ENCODE measurements at places on chromosomes 3 and 15. TPM values are rescaled to one million over a fixed set of nuclear protein-coding genes. Genes with fewer than 3 reads are reported as not detected.
A peak's percentile ranks its signal among the peaks of the same experiment; 100 is the strongest.

DNA sequence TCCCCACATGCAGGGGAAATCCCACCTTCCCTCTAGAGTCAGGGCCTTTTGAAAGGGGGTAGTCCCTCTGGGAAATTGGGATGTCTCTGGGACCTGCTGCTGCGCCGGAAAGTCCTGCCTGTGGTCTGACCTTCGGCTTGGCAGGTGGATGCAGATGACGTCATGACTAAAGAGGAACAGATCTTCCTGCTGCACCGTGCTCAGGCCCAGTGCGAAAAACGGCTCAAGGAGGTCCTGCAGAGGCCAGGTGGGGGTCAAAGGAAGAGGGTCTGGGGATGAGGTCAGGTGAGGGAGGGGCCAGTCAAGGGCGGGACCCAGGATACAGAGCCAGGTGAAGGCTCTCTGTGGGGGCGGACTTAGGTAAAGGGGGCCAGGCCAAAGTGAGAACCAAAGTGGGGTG is 16.2 kb downstream of the PTH1R start:
- no peak for DNase-seq

- DNase-seq: no peak
These were observed 42.5 kb upstream of the UBE3A start for GRCh38 chr15:25481208-25481859.

- peak; percentile 46 for DNase-seq
These were observed 55.0 kb downstream of the GOLIM4 start for GRCh38 chr3:168040607-168041208.

The ELL3 gene
- total RNA-seq: not detected

DNA sequence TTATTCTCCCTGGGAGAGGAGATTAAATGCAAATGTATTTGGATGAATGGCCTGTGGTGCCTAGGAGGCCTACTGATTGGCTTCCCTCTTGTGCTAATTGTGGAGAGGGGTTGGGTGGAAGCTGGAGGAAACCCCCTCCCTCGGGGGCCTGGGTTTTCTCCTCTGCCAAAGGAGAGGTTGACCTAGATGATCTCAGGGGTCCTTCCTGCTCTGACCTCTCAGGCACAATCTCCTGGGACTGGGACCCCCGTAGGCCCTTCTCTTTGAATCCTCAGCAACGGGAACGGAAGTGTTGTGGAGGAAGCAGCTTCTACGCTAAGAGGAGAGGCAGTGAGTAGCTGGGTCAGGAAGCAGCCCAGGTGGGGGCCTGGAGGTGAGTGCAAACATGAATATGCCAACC is 40.5 kb upstream of the MAGEF1 start:
- DNase-seq: no peak

DNA sequence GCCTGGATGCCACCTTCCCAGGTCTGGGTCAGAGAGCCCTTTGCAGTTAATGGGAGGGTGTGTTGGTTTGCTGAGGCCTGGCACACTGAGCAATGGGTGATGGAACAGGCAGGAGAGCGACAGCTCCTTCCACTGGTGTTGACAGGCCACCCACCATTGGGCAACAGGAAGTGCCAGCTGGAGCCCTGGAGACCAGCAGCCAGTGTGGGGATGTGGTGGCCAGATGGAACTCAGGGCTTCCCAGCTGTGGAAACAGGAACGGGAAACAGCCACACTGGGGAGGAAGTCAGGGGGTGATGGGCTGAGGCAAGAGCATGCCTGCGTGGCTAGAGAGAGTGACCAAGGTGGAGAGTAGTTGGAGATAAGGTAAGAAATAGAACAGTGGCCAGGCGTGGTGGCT is 9.3 kb downstream of the PSTPIP1 start:
- DNase-seq: no peak

- no peak for DNase-seq
These were observed 126.9 kb upstream of the SLC7A14 start for GRCh38 chr3:170712798-170713197.

GRCh38 chr15:33813891-33814290 is 154.4 kb upstream of the CHRM5 start:
- no peak for DNase-seq

The EAF2 gene
- 4.6 TPM for total RNA-seq

DNA sequence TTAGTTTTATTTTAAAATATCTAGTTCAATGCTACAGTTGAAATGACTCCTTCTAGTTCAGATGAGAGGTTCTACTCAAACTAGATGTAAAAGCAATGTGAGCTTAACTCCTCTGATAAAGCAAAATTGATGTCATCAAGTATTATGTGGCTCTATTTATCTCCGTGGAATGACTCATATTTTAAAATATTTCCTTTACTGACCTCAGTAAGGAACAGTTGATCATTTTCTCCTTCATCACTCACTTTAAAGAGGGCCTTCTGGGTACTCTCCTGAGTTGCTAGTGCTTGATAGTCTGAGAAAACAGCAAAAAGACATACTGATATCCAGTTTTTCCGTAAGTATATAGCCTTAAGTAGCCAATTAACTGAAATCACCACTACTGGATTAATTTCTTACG is 1099.3 kb downstream of the ROBO2 start:
- DNase-seq: no peak

The SENP8 gene
- total RNA-seq: 3.4 TPM

GRCh38 chr15:49824775-49825099 is 203.9 kb downstream of the DTWD1 start:
- no peak for DNase-seq

- DNase-seq: no peak
These were observed 114.6 kb downstream of the TUSC7 start for GRCh38 chr3:116824208-116824607.

GRCh38 chr3:101036676-101037075 is 43.5 kb upstream of the ABI3BP start:
- no peak for DNase-seq

The CACNA1D gene
- total RNA-seq: 15.6 TPM
